Stimulated activated CD8-positive, alpha-beta memory T cell treated with anti-CD3 and anti-CD28 coated beads, Interleukin-2, amount 100 ng/mL, for 1 hour (primary cell): ENCODE measurements at places on chromosomes 11 and 22.

DNA sequence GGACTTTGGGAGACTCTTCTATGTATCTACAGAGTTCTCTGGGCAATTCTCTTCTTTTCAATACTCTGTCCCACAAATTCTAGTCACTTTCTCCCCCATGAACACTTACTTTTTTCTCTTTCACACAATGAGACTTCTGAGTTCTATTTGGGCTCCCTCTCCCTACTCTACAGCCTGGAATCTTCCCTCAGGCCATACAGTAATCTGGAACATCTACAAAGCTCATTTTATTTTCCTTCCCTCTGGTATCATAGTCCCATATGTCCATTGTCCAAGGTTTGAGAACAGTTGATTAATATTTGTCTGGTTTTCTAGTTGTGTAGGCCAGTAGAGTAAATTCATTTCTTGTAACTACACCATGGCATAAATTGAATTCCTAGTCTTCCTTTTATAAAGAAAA, 544.6 kb upstream of the RAG2 start:
- no peak for DNase-seq

- no peak for DNase-seq
These were observed 273.9 kb downstream of the NTM start for GRCh38 chr11:131644204-131644795.

GRCh38 chr11:101444164-101444563, 139.6 kb downstream of the TRPC6 start:
- DNase-seq, result no peak

- no peak for DNase-seq
These were observed 1.4 kb upstream of the SOX6 start for GRCh38 chr11:16357775-16358174.

DNA sequence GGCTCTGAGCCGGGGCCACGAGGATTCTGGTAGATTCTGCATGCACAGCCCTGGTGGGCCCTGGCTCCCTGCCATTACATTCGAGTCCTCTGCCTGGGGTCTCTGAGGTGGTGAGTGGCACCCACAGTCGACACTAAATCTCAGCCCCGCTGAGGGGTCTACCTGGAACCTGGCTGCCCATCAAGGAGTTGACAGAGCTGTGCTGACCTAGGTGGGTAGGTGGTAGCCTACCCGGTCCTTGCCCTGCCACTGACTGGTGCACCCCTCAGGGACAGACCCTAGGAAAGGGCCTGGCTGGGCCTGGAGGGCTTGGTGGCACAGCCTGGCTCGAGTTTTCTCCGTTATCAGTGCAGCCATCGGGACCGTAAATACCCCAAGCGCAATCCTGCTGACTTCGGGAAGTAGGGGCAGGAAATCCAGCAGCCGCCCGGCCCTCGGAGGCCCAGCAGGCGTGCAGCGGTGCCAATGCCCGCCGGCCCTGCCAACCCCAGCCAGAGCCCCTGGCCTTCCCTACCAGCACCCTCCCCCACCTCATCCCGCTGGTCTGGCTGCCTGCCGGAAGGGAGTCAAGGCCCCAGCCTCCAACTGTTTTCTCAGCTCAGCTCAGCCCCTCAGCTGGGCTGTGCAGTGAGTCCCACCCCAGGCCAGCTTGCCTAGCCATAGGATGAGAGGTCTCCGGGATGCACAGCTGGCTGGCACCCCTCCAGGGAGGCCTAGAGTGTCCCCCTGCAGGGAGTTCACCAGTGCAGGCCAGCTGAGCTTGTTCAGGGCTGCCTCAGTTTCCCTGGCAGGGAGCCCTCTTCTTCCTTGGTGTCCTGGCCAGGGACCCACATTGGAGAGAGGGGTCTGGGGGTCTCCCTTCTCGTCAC, 80.4 kb upstream of the KCNQ1OT1 start:
- no peak for DNase-seq

- no peak for DNase-seq
These were observed 138.5 kb downstream of the TTC28 start for GRCh38 chr22:28541137-28541536.
